Karpas-422 (cell line): ENCODE measurements at places on chromosomes 4 and X. TPM values are rescaled to one million over a fixed set of nuclear protein-coding genes. Genes with fewer than 3 reads are reported as not detected.

- no peak overlapping the region for H3K27ac ChIP-seq
- no peaks in the 10 kb centered on the region for H3K27me3 ChIP-seq
- H3K4me3 ChIP-seq = no peak overlapping the region
Measured at GRCh38 chr4:84849051-84849640, 117.3 kb downstream of the WDFY3 start.

GRCh38 chrX:46918434-46918833, 6.2 kb downstream of the JADE3 start:
- no peaks in the 10 kb centered on the region for H3K27me3 ChIP-seq
- H3K4me1 ChIP-seq = peaks cover 2% of the 10 kb centered on the region
- H3K27ac ChIP-seq = no peak overlapping the region
- H3K36me3 ChIP-seq = no peaks in the 10 kb centered on the region
- H3K4me3 ChIP-seq = no peak overlapping the region
- no peak for DNase-seq

DNA sequence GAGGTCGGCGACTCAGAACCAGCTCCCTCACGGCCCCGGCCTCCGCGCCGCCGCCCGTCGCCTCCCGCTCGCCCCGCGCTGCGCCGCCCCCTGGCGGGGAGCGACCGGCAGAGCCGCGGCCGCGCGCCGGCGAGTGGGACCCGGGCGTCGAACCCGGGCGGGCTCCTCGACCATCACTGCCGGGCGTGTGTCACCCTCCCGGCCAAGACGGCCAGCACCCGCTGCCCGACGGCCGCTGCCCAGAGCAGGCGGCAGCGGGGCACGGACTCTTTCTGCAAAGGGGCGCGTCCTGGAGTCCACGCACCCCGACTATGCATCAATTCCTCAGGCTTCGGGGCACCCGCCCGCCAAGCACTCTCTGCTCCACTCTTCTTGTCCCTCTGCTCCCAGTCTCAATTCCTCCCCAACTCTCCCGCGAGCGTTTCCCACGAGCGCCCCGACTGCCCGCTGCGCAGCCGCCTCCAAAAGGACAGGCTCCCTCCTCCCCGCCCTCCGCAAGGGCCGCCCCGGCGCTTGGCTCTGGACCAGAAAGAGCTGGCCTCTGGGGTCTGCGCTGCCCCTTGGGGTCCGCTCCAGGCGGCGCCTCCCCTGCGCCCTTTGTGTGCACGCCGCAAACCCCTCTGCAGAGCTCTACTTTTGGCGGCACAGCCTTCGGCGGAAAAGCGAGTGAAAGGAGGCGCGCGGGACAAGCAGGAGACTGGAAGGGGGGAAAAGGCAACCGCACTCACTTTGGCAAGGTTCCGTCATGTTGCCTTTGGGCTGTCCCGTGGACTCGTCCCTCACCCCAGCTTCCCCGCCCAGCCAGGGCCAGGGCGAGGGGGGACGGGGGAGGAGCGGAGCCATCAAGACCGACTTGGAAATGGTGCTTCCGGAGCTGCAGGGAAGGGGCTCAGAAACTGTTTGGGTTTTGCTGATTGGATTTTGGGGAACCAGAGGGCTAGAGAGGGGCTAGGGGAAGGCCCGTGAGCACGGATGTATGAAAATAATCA, 1.0 kb downstream of the PDE5A start:
- peaks cover 15% of the 10 kb centered on the region for H3K4me1 ChIP-seq
- peak; percentile 82 for DNase-seq
- H3K27me3 ChIP-seq = no peaks in the 10 kb centered on the region
- H3K27ac ChIP-seq = no peak overlapping the region
- peak overlapping the region; percentile 49; the same call in 1 of the 2 replicates for H3K4me3 ChIP-seq

DNA sequence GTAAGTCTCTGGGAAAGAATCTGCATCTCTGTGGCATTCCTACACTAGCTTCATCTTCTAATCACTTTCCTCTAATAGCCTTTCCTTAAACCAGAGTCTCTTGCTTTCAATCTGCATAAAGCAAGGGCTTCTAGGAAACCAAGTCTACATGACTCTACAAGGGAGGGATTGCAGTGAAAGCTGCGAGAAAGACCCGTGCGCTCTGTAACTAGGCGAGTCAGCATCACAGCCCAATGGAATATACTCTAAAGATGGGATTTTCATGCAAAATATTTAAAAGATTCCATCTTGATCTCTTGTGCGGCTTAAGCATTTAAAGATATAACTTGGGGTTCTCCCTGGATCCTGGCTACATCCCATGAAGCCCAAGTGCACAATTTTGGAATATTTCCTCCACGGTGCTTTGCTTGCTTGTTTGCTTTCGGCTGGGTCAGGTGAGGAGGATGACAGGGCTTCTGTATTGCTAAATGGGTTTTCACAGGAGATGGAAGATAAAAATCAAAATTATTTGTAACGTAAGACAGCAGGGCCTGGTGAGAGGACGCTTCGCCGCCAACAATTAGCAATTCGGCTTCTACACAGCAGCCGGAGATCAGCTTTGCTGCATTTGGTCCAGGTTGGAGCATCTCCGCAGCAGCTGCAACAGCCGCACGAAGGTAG, 687 bp upstream of the GRIA2 start:
- H3K4me1 ChIP-seq = no peaks in the 10 kb centered on the region
- H3K27ac ChIP-seq = no peak overlapping the region
- H3K36me3 ChIP-seq = no peaks in the 10 kb centered on the region
- no peak for DNase-seq

DNA sequence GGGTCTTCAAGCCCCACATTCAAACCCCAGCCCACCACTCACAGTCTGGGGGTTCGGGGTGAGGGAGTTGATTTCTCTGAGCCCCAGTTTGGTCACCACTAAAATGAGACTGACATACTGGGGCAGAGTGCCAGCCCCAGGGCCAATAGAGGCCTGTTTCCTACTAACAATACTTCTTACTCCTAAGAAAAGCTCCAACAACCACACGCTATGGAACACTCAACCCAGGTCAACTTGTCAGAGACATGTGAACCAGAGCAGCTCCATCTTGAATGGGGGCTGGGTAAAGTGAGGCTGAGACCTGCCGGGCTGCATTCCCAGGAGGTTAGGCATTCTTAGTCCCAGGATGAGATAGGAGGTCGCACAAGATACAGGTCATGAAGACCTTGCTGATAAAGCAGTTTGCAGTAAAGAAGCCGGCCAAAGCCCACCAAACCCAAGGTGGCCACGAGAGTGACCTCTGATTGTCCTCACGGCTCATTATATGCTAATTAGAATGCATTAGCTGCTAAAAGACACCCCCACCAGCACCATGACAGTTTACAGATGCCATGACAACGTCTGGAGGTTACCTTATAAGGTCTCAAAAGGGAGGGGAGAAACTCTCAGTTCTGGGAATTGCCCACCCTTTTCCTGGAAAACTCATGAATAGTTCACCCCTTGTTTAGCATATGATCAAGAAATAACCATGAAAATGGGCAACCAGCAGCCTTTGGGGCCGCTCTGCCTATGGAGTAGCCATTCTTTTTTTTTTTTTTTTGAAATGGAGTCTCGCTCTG, 26.6 kb upstream of the HTRA3 start:
- H3K27ac ChIP-seq = no peak overlapping the region
- no peaks in the 10 kb centered on the region for H3K36me3 ChIP-seq
- no peaks in the 10 kb centered on the region for H3K27me3 ChIP-seq
- peaks cover 10% of the 10 kb centered on the region for H3K4me1 ChIP-seq

- no peak overlapping the region for H3K4me3 ChIP-seq
- DNase-seq = no peak
- H3K4me1 ChIP-seq = no peaks in the 10 kb centered on the region
- no peaks in the 10 kb centered on the region for H3K27me3 ChIP-seq
- no peak overlapping the region for H3K27ac ChIP-seq
Measured at GRCh38 chrX:111560801-111561200, 49.4 kb downstream of the SERTM2 start.

DNA sequence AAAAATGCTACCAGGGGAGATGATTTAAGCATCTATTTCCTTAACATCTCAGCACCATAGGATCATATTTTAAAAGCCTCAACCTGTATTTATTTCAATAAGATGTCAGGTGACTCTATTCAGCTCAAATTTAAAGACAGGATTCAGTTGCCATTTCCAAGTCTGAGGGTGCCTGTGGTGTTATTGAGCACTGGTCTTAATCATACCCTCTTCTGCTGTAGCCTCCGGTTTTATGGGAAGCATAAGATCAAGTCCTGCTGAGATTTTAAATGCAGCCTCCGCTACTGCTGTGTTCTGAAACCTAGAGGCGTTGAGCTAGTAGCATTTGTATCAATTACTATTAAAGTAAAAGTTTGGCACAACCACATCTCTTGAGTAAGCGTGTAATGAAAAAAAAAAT, 185.7 kb upstream of the NWD2 start:
- no peak overlapping the region for H3K4me3 ChIP-seq
- DNase-seq = no peak
- no peak overlapping the region for H3K27ac ChIP-seq
- no peaks in the 10 kb centered on the region for H3K4me1 ChIP-seq
- no peaks in the 10 kb centered on the region for H3K27me3 ChIP-seq

DNA sequence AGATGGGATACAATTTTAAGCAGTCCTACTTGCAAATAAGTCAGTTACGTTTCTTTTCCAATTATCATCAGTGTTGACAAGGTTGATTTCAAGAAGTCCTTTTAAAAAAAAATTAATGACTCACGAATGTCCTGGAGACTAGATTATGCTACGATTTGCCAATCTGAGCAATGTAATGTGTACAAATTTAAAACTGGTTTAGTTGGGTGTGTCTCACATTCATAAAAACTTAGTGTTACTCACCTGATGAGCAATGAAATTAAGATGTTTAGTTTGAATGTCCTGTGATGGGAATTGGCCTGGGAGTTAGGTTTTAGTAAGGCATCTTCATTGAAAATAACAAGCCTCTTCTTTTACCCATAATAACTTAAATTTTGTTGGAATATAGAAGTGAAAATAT, 136.7 kb upstream of the POF1B start:
- no peaks in the 10 kb centered on the region for H3K27me3 ChIP-seq
- no peak overlapping the region for H3K4me3 ChIP-seq
- H3K27ac ChIP-seq = no peak overlapping the region

DNA sequence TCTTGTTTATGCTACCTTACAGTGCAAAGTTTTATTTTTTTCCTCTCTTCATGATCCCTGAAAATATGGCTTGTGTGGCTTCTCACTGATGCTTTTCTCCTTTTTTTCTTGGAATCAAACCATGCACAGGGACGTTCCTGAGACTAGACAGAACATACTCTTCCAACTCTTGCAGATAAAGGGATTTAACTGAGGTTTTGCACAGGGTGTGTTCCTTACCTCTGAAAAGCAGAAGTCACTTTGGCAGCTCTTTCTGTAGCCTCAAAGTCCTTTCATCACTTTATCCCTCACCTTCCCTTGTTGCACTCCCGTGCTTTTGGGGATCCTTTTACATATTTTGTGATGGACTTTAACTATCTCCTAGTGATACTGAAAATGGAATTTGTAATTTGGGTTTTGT, 300.1 kb downstream of the SPRY1 start:
- H3K36me3 ChIP-seq = no peaks in the 10 kb centered on the region
- DNase-seq = no peak
- H3K4me1 ChIP-seq = no peaks in the 10 kb centered on the region
- H3K4me3 ChIP-seq = no peak overlapping the region
- no peak overlapping the region for H3K27ac ChIP-seq

- H3K27ac ChIP-seq = no peak overlapping the region
- no peaks in the 10 kb centered on the region for H3K36me3 ChIP-seq
- H3K27me3 ChIP-seq = no peaks in the 10 kb centered on the region
- DNase-seq = no peak
Measured at GRCh38 chrX:37871626-37872302, 24.4 kb upstream of the DYNLT3 start.

DNA sequence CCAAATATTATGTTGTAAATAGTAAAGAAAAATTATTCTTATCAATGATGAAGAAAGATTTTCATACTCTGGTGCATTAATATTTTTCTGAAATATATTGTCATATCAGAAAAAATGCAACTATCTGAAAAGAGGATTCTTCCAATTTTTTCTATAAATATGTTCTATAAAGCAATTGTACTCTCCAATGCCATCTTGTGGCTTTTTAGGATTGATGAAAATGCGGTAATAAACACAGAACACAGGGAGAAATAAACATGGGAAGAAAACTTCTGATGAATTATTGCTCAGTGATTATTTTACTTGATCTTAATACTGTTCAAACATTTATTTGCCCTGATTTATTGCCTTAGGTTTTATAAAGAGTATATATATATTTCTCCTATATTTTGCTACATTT, 215.4 kb downstream of the IL1RAPL1 start:
- H3K36me3 ChIP-seq = no peaks in the 10 kb centered on the region
- DNase-seq = no peak
- H3K4me1 ChIP-seq = no peaks in the 10 kb centered on the region
- H3K27ac ChIP-seq = no peak overlapping the region
- H3K4me3 ChIP-seq = no peak overlapping the region

DNA sequence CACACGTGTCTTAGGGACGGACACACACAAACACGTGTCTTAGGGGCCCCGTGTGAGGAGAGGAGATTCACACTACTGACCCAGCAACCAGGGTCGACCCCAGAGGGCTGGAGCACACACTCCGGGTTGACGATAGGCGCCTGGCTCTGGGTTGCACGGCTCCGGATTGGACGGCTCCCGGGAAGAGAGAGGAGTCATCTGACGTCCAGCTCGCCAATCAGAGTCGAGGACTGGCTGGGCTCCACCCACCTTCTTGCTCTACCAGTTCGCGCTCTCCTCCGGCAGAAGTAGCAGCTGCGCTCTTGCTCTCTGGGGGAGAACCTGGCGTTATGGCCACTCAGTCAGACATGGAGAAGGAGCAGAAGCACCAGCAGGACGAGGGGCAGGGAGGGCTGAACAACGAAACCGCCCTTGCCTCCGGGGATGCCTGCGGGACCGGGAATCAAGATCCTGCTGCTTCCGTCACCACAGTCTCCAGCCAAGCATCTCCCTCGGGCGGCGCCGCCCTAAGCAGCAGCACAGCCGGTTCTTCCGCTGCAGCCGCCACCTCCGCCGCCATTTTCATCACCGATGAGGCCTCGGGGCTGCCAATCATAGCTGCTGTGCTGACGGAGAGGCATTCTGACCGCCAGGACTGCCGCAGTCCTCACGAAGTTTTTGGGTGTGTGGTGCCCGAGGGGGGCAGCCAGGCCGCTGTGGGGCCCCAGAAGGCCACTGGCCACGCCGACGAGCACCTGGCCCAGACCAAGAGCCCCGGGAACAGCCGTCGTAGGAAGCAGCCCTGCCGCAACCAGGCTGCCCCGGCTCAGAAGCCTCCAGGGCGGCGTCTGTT, 74.3 kb downstream of the NUDT10 start:
- H3K27ac ChIP-seq = no peak overlapping the region
- H3K4me1 ChIP-seq = no peaks in the 10 kb centered on the region
- no peak for DNase-seq

- no peak overlapping the region for H3K4me3 ChIP-seq
- no peaks in the 10 kb centered on the region for H3K36me3 ChIP-seq
- no peaks in the 10 kb centered on the region for H3K27me3 ChIP-seq
- DNase-seq = no peak
- H3K4me1 ChIP-seq = no peaks in the 10 kb centered on the region
- H3K27ac ChIP-seq = no peak overlapping the region
Measured at GRCh38 chrX:147733369-147733768, 178.3 kb upstream of the FMR1 start.

Gene ZNF595
- total RNA-seq = 18.1 and 39.1 TPM in 2 replicates

Gene SSX2B
- not detected in 2 replicates for total RNA-seq

Gene GRK4
- 3.0 and 3.8 TPM in 2 replicates for total RNA-seq

Gene PAGE2B
- total RNA-seq = not detected in 2 replicates

Gene TLR1
- total RNA-seq = 36.0 and 103 TPM in 2 replicates

Gene GPRASP3
- total RNA-seq = 0.32 and 0.56 TPM in 2 replicates

Gene GPR143
- not detected in 2 replicates for total RNA-seq

Gene SCRG1
- not detected in 2 replicates for total RNA-seq
